Cardiac fibroblast (primary cell): ENCODE measurements at places on chromosomes 2 and 18.

DNA sequence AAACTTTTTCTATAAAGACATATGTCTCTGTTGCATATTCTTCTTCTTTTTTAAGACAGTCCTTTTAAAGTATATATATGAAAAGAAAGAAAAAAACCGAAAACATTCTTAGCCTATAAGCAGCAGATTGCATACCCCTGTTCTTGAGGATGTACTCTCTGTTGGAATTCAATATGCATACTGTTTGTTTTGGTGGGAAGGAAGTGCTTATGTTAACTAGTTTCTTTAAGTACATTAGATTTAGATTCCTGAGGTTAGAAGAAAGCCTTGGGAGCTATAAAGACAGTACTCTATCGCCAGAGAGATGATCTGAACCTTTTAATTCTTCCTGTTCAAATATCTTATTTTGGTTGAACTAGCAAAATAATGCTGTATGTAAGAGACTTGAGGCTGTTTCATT lies 46.8 kb upstream of the TBR1 start:
- no peak for DNase-seq

- peak; percentile 74 for DNase-seq
Measured at GRCh38 chr2:145484448-145485097, 964.7 kb upstream of the ZEB2 start.

GRCh38 chr2:73070643-73071359 lies 711 bp downstream of the SFXN5 start:
- peak; percentile 29 for DNase-seq

GRCh38 chr18:712401-713134 lies at the start of gene ENOSF1:
ENOSF1 (minus strand) TSS chr18:712630; CDS start chr18:712587, 43 bp downstream.
- peak; percentile 86 for DNase-seq

GRCh38 chr2:9017411-9017810 lies 13.9 kb upstream of the MBOAT2 start:
- no peak for DNase-seq

- DNase-seq: no peak
Measured at GRCh38 chr18:74497778-74498177, 1.6 kb downstream of the CNDP2 start.

GRCh38 chr2:168114619-168115018 lies 132.8 kb downstream of the STK39 start:
- DNase-seq: no peak

GRCh38 chr18:693466-694187 lies 18.8 kb downstream of the ENOSF1 start:
- no peak for DNase-seq
